ENCODE measurements at places on chromosomes 3 and 15.

DNA sequence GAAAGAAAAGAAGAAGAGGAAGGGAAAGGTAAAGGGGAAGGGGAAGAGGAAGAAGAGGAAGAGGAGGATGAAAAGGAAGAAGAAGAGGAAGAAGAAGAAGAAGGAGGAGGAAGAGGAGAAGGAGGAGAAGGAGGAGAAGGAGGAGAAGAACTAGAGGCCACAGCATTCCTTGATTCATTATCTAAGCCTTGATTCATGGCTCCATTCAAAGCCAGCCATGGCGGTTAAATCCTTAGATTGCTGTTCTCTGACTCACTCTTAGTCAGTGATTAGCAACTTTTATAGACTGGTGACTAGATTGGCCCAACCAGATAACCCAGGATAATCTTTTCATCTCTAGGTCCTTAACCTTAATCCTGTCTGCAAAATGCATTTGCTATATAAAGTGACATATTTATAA lies 47.6 kb downstream of the OSTN start:
- no peak for DNase-seq

DNA sequence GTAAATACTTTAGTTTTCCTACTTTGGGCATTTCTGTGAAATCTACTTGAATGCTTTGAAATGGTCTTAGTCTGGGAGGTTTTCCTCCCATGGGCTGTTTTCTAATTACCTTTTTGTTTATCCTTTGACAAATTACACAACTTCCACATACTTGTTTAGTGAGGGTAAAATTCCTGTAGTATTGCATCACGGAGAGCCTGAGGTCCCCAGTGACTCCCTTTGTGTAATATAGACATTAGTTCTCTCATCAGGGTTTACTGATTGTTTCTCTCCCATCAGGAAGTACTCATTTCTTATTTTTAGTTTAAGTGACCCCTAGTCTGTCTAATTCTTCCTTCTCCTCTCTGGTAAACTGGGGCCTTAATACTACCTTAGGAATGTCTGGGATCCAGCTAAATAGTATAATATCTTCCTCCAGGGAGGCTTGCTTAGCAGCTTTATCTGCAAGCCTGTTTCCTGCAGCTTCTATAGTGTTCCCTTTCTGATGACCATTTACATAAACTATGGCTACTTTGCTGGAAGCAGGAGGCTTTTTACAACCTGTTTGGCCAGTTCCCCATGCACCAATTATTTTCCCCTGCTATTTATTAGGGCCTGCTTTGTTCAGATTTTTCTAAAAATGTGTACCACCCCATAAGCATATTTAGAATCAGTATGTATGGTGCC lies 87.2 kb upstream of the XCR1 start:
- no peak for DNase-seq

- DNase-seq: no peak
These were observed 39.0 kb downstream of the CHAC1 start for GRCh38 chr15:40992241-40992741.

DNA sequence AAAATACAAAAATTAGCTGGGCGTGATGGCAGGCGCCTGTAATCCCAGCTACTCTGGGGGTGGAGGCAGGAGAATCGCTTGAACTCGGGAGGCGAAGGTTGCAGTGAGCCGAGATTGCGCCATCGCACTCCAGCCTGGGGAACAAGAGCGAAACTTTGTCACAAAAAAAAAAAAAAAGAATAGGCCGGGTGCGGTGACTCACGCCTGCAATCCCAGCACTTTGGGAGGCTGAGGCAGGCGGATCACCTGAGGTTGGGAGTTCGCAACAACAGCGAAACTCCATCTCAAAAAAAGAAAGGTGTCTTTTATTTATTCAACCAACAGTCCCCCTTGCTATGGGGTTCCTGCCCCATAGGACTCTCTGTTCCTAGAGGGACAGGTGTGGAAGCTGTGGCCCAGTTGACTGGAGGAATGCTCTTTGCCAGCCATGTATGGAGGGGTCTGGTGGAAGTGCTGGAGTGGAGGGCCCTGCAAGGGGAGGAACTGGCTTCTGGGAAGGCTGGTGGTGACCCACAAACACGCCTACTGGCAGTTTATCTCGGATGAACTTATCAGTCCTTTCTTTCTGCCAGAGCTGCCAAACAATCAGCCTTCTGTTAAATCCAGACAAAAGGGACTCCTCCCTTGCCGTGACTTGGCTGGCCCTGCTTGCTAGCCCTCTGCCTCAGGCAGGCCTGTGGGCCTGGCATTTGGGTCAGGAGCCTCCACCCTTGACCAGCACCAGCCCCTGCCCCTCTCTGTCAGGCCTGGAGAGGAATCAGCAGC lies 4.6 kb upstream of the DAG1 start:
- DNase-seq: no peak

GRCh38 chr3:197682713-197683112 lies 54.0 kb downstream of the RUBCN start:
- no peak for DNase-seq

GRCh38 chr15:90294159-90294558 lies 28.7 kb downstream of the NGRN start:
- no peak for DNase-seq

GRCh38 chr3:122975163-122975923 lies 52.2 kb downstream of the SEMA5B start:
- DNase-seq: no peak

DNA sequence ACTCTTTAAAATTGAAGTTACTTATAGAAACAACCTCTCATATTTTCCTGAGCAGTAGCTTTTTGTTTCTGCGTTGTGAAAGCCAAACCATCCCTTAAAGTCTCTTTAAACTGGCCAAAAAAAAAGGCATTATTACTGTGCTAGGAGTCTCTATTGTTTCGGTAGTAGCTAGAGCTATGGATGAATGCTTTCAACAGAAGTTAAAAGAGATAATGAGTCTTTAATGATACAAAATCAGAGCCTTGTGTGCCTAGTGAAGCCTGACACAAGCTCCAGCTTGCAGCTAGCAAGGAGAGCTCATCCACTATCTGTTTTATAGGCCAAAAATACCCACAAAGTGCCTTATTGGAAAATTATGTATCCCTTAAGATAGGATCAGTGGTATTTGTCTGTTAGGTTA lies 360.4 kb upstream of the CDIN1 start:
- no peak for DNase-seq

- no peak for DNase-seq
These were observed 9.7 kb downstream of the TNFSF10 start for GRCh38 chr3:172513488-172513887.

- no peak for DNase-seq
These were observed 20.0 kb downstream of the DHX36 start for GRCh38 chr3:154304116-154304786.

DNA sequence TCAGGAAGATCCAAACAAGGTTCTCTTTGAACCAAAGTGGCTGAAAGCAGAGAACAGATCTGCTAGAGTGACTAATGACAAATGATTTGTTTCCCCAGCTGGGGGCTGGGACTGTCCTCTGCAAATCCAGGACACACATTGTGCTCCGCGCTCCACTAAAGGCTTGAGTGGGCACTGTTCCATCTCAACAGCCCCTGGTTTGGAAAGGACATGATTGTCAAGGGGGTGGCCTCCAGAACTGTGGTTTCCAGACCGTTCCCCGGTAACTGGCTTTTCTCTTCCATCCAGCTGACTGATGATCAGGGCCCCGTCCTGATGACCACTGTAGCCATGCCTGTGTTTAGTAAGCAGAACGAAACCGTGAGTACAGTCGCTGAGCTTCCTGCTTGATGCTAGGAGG lies 91.0 kb downstream of the LRTM1 start:
- no peak for DNase-seq

DNA sequence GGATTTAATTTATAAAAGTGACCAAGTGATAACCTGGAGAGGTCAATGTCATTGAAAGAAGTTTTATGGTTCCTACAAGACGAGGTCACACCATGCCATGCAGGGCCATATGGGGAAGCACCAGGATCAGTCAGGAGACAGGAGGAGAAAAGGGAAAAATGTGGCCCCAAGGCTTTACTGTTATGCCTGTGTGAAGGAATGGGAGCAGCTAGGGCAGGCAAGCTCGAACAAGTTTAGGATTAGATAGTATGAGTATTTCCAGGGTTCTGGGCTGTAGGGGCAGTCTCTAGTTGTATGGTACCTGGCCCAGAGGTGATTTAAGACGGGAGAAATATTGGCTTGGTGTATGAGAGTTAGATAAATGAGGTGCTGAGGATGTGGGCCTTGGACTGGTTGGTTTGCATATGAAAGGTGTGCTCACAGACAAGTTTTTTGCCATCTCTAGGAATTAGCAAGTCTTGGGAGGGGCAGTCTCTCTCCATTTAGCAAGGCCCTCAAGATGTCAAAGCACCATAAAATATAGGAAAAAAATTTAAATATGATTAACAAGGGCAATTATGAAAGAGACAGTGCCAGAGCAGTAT lies 36.3 kb upstream of the DCLK3 start:
- no peak for DNase-seq

GRCh38 chr3:6640907-6641306 lies 220.0 kb upstream of the GRM7 start:
- DNase-seq: no peak

DNA sequence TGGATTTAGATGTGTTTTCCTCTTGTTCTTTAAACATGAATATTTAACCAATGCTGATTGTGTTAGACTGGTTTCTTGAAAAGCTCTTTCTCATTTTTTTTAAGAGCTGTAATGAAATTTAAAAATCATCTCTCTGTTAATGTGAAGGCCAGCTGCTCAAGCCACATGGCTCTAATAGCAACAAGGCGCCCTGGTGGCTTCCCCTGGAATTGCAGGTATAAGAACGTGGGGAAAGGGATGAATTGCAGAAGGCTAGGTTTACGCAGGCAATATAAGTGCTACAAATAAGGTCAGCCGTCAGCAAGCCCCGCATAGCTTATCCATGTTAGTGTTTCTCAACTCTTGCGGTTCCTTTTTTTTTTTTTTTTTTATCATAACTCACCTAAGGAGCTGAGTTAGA lies 108.5 kb downstream of the SAMMSON start:
- DNase-seq: no peak

GRCh38 chr3:14154276-14154675 lies 24.1 kb downstream of the XPC start:
- no peak for DNase-seq

GRCh38 chr15:80031841-80032240 lies 27.6 kb upstream of the ZFAND6 start:
- DNase-seq: no peak

DNA sequence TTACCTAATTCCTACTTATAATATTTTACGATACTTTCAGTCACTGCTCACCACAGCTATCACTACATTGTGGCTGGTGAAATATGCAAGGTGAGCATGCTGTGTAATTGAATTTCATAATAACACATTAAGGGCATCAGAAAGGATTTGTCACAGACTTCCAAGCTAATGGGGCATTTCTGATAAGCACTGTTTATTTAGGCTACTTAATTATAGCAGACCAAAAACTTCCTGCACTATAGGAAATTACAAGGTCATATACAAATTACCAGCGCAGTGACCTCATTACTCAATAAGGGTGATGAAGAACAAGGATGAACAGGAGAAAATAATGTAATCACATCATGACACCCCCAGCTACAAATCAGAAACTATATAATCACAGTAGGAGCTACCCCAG lies 88.6 kb upstream of the FAM3D start:
- DNase-seq: no peak

DNA sequence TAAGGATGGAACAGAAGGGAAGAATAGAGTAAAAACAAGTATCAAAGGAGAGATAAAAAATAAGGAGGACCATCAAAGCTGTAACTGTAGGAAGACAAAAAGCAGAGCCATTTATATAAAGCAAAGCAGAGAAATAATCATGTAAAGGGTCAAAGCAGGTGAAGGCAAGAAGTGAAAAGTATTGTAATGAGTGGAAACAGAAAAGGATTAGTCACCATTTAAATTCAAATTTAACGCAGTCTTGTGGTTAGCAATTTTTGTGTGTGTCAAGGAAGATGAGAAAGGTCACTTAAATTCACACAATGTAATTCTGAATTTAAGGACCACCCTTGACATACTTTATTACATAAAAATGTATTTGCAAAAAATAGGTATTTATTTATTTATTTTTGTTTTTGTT lies 567.8 kb downstream of the ROBO1 start:
- DNase-seq: no peak

DNA sequence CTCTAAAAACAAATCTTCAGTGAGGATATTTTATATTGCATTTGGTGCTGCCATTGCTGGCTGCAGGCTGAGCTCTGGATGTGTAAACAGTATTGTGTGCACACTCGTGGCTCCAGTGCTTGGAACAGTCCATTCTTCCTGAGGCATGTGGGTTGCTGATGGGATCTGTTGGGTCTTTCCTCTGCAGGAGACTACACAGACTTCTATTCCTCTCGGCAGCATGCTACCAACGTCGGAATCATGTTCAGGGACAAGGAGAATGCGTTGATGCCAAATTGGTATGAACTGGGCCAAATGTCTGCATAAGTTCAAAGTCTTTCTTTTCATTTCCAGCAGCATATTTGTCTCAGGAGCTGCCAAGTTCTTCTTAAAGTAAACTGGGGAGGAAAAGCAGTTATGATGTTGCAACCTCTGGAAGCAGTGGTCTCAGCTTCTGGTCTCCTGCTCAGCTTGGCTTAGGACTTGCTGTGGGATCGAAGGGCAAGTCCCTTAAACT lies 9.3 kb downstream of the FAH start:
- no peak for DNase-seq

GRCh38 chr3:157420606-157421130 lies 16.0 kb upstream of the PTX3 start:
- no peak for DNase-seq

GRCh38 chr15:99086327-99086667 lies 18.6 kb upstream of the SYNM start:
- DNase-seq: no peak

DNA sequence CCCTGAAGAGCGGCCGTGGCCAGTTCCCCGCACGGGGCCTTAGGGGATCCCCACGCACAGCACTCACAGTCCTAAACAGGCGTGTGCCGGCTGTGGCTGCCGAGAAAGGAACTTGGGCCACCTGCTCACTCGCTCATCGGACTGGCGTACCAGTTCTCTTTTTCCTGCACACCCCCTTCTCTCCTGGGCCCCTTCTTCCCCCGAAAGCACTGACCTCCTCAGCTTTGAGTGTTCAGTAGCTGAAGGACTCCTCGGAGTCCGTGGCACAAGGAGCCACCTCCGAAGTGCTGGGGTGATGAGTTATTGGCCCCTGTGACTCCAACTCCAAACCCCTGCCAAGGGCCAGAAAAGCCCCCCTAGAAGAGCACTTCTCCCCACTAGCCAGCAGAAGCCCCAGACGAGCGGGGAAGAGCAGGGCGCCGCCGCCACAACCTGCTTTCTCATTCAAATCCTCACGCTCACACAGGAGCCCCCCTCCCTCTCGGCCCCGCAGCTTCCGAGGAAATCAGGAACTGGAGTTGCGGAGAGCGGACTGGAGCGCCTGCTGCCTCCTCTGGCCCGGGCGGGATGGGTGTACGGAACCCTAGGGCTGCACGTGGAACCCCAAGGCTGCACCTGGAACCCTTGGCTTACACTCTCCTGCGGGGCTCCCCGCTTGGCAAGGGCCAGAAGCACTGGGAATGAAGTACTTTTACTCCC lies at the start of gene PLCH1:
TSS of gene PLCH1 (minus strand) at position 446 of the 699 bp plus-strand sequence. CDS start 40,847 bp downstream, outside the sequence.
- no peak for DNase-seq

GRCh38 chr3:195182470-195182795 lies 88.5 kb downstream of the XXYLT1 start:
- no peak for DNase-seq

DNA sequence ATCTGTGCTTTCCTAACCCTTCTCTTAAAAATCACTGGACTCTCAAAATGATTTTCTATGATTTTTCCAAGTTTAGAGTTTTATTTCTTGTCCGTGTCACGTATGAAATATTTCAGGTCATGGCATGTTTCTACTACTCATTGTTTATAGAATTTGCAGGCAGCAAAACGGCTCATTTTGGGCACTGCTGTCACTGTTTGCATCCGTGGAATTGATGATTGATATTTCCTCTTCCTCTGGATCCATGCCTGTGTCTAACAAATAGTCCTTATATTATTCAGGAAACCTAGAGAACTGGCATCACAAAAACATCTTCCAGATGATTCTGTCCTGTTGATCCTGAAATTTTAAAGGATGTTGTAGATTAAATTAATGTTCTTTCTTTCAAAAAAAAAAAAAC lies 47.6 kb downstream of the LARS2 start:
- DNase-seq: no peak

Data from activated CD4-positive, CD25-positive, alpha-beta regulatory T cell (primary cell).